NCI-H2171 (cell line): ENCODE measurements at places on chromosomes 1 and 21.

DNA sequence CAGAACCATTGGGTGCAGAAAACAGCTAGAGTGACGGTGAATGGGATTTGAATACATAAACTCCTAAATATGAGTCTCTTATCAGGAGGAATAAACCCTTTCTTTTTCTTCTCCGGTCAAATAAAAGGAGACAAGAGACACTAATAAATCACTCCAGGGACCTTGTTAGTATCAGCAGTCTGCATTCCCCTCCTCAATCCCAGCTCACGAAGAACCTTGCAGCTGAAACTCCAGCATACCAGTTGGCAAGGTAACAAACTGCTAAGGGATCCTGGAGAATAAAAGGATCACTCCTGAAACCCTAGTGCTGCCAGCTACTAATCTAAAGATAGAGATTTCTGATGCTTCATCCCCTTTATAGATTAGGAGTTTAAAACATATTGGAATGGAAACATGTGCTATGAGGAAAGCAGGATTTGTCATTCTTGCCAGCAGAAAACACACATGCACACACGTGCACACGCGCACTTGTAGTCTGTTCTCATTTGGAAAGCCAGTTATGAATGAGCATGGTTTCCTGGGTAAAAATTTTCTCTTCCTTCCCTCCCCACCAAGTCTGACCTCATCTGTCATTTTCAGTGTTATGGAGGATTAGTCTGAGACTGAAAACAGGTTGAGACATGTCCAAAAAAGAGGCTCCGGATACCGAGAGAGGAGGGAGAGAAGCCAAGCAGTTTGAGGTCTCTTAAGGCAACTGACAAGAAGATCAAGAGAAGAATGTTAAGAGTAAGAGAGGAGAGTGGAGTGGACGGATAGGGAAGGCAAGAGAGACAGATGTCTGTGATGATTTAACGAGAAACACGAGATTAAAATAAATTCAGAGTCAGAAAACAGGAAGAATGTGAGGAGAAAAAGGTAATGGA, 10.9 kb downstream of the IER5 start:
- peak; percentile 34 for DNase-seq

DNA sequence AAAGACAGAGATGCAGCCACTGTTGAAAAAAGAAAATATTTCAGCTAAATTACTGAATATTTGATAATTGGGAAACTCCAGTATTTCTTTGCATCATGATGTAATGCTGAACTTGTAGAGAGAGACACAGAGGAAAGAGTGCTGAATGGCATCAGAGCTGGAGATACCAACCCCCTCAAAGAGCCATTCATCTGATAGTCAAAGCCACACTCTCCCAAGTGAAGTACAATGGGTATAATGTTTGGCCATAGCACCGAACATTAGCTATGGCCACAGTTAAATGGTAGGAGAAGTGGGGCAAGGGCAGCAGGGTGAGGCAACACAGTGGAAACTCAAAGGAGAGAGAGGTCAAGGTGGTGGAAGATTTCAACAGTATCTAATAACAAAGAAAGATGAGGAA, 107.5 kb upstream of the TNFSF4 start:
- no peak for DNase-seq

- no peak for DNase-seq
Observed at GRCh38 chr21:37461479-37461878, 94.9 kb downstream of the DYRK1A start.

DNA sequence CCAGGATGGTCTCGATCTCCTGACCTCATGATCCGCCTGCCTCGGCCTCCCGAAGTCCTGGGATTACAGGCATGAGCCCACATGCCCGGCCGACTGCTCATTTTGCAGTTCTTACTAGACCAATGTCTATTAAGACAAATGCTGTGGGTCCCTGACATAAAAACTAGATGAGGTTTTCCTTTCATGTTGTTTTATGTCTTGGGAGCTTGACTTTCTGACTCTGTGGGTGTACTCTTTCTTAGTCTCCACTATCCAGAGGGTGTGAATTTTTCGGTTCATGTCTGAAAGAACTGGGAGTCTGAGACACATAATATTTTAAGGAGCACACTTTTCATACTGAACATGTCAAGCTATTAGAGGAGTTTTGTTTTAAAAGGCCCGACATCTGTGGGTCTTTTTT, 744.9 kb upstream of the B3GALT2 start:
- no peak for DNase-seq

GRCh38 chr1:30855686-30856259, 52.8 kb downstream of the SDC3 start:
- DNase-seq: no peak

DNA sequence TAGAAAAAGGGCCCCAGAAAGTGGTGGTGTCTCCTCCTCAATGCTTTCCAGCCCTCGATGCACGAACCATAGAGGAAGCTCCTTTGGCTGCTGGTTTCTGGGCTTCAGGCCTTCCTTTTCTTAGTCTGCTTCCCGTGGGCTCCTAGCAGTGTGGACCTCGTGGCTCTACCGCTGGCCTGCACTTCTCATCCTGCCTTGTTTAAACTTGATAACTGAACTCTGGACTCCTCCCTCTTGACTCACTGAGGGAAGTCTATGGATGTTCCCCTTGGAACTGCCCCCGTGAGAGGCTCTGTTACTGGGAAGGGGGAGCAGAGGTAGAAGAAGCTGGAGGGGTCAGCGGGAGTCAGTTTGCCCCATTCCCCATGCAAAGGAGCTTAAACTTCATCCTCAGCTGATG, 75.3 kb upstream of the WDR26 start:
- no peak for DNase-seq

DNA sequence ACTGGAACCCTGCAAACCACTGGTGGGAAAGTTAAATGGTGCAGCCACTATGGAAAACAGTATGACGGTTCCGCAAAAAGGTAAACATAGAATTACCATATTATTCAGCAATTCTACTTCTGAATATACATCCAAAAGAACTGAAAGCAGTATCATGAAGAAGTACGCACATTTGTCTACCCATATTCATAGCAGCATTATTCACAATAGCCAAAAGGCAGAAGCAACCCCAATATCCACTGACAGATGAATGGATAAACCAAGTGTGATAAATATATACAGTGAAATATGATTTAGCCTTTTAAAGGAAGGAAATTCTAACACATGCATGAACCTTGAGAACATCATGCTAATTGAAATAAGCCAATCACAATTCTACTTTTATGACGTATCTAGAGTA, 39.6 kb downstream of the DAB1 start:
- no peak for DNase-seq

GRCh38 chr1:59278780-59279354, 18.0 kb upstream of the FGGY start:
- DNase-seq: no peak

DNA sequence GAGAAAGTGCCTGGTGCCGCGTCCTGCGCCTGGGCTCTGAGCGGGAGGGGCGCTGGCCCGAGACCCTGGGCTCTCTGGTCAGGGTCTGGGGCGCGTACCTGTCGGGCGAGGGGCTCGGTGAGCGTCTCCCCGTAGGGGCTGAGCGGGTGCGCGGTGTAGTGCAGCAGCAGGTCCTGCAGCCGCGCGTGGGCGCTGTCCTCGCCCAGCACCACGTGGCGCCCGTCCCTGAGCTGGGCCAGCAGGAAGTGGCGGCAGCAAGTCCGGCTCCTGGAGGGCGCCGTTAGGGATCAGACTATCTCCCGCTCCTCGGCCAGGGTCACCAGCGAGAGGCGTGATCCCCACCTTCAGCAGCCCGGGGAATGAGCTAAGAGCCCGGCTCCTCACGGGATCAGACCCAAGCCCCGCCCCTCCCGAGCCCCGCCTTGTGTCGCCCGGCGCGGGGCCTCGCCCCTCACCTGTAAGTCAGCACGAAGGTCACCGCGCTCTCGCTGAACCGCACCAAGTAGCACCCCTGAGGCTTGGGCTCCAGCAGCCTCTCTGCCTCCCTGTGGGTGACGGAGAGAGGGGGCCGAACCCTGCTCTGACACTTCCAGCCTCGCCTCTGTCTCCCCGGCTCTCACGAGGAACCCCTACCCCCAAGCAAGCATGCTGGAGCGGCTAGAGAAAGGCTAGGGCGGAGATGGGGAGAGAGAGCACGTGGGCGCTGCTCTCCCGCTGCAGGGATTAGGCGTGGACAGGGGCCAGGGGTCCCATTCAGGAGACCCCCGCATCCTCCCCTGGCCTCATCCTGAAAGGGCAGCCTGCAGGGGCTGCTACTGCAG, 2.7 kb downstream of the SH2D2A start:
- peak; percentile 65 for DNase-seq
